ENCODE measurements at places on chromosomes 12 and 14.

DNA sequence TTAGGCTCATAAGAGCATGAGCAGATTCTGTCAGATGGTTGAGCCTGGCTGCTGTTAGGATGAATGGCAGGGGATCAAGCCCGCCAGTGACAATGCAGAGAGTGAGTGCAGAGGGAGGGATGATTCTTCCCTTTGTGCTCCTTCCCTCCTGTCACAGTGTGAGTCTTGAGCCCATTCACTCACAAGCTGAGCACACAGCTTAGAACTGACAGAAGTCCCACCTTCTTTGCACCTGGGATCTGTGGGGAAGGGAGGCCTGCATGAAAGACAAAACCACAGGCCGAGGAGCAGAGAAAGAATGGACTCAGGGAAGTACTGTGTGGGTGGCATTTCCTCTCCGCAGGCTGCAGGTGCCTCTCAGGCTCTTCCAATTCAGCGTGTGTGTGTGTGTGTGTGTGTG lies 160.6 kb downstream of the KCNA5 start:
- no peak for DNase-seq

- no peak for DNase-seq
Measured at GRCh38 chr12:126384026-126384564, 1318.9 kb downstream of the AACS start.

GRCh38 chr12:77070800-77071449 lies 5.6 kb upstream of the E2F7 start:
- no peak for DNase-seq

GRCh38 chr12:11542599-11542998 lies 106.9 kb upstream of the ETV6 start:
- no peak for DNase-seq

DNA sequence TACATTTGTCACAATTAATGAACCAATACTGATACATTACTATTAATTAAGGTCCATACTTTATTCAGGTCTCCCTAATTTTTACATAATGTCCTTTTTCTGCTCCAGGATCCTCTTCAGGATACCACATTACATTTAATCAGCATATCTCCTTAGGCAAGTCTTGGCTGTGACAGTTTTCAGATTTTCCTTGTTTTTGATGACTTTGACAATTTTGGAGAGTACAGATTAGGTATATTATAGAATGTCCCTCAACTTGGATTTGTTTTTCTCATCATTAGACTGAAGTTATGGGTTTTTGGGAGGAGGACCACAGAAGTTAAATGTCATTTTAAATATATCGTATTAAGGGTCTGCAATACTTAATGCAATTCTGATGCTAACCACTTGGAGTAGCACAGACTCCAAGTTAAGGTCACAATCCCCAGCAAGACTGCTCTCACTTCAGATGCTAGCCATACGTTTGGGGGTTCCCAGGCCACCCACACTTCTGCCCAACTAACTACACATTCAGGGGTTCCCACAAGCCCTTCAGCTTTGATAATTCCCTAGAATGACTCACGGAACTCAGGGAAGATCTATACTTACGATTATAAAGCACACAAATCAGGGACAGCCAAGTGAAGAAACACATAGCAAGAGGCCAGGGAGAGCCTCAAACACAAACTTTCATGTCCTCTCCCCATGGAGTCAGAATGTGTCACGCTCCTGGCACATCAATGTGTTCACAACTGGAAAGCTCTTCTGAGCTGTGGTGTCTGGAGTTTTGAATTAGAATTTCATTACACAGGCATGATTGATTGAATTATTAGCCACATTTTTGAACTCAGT lies 17.0 kb upstream of the NUBPL start:
- DNase-seq, result no peak

DNA sequence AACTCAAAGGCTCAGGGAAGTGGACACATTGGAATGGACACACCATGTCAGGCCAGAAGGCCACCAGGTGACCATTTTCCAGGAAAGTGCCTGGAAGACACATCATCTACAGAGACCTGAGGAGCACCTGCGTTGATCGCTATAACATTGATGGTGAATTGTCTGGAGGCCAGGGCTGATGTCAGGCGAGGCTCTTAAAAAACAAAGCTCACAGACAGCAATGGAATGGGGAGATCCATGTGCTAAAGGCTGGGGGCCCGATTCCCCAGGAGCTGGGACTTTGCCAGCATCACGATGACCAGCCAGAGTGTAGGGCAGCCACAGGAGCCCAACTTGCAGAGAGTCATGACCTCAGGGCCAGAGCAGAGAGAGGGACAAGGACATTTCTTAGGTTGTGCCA lies 30.3 kb downstream of the DIO3 start:
- DNase-seq, result no peak

All from stimulated activated CD8-positive, alpha-beta memory T cell treated with anti-CD3 and anti-CD28 coated beads, Interleukin-12 subunit alpha, Interleukin-12 subunit beta, amount 100 ng/mL, for 4 hours (primary cell).